Ammon's horn (tissue), 1 donor: ENCODE measurements at places on chromosomes 6 and 20.

- peak; percentile 35 for DNase-seq
Observed at GRCh38 chr6:40550202-40551101, 36.7 kb downstream of the LRFN2 start.

DNA sequence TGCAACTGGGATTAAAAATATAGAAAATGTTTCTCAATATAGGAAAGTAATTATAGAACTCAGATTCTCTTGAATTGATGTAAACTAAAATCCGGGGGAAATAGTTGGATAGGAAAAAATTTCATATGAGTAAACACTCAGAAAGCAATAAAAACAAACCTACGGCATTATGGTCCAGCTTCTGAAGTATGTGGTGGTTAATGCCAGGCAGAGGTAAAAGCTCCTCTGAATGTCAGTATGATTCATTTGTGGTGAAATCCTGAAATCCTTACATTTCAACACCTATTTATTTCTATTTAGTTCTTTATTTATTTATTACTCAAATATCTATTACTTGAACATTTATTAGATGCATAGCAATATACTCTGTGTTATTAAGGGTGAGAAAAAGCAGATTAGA is 145.1 kb downstream of the RIMS1 start:
- no peak for DNase-seq

GRCh38 chr6:551829-552350 is 105.0 kb downstream of the HUS1B start:
- DNase-seq: no peak

- DNase-seq: no peak
Observed at GRCh38 chr6:145332011-145332410, 403.3 kb downstream of the EPM2A start.

DNA sequence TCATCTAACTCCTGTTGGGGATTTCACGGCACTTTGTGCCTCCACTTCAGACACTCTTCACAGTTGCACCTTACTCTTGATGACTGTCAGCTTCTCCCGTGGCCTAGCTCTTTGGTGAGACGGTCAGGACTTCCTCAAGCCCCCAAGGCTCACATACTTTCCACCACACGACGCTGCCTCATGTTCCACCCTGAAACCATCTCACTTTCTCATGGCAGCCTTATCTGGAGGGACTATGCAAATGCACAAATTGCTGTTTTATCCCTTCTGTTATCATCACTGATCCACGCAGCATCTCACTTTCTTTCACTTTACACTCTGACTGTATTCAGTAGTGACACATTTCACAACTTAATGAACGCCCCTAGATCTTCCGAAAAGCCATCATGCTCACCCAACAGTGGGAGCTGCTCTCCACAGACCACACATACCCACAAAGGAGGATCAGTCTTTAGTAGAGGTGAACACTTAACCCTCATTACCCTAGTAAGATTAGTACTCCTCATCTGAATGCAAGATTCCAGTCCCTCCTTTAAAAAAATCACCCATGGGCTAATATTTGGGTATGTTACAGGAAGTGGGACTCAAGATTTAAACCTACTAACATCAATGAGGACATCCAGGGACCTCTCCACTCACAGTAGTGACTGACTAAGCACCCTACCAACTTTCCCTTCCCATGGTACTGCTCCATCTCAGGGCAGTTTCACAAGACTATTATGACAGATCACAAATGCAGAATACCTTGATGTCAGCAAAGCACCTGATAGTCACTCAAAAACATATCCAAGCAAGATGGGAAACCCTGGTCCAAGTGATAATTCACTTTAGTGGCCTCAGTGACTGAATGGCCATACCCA is 35.4 kb downstream of the FYN start:
- DNase-seq: no peak

DNA sequence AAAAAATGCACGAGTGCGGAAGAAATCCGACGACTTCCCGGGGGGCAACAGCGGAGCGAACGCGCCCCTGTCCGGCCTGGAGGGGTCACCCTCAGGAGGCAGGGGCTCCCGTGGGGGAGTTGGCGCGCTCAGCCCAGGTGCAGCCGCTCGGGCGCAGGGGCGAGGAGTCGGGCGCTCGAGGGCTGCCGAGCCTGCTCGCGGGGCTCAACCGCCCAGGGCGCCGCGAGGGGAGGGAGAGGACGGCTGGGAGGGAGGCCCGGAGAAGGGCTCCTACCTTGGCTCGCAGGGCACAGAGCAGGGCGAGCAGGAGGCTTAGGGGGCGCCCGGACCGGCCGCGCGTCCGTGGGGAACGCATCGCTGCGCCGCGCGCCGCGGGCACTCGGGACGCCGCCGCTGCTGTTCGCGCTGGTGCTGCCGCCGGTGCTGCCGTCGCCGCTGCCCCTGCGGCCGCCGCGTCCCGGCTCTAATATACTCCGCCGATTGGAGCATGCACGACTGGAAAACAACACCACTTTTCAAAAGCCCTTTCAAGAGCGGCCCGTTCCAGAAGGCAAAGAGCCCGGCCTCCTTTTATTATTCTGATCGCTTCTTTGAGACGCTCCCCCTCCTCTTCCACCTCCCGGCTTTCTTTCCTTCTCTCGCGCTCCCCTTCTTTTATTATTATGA is 490 bp downstream of the JAG1 start:
- peak; percentile 35 for DNase-seq

DNA sequence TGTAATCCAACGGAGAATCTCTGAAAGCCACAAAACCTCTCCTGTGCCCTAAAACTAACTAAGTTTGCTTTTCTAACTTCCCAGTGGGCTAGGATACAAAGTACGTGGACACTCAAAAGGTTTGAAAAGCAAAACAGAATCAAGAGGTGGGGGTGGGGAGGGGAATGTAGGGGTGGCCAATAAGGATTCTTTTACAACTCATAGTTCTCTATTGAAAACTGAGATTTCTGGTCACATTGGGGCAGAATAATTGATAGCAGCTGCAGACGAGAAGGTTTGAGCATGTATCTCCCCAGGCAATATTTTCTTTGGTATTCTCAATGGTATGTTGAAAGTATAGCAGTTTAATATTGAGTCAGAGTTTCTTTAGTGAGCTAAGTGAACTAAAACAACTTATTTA is 376.7 kb upstream of the CITED2 start:
- DNase-seq: no peak

DNA sequence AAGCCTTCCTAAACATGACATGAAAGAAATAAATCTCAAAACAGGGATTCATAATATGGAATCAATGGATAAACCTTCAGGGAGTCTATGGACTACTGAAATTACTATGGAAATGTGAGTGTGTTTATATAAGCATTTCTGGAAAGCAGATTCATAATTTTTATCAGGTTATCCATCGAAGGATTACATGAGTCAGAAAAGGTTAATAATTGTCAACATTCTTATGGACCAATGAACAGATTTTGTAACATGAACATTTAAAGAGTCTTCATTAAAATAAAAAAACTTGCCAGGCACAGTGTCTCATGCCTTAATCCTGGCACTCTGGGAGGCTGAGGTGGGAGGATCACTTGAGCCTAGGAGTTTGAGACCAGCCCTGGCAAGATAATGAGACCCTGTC is 84.8 kb downstream of the AHI1 start:
- no peak for DNase-seq

DNA sequence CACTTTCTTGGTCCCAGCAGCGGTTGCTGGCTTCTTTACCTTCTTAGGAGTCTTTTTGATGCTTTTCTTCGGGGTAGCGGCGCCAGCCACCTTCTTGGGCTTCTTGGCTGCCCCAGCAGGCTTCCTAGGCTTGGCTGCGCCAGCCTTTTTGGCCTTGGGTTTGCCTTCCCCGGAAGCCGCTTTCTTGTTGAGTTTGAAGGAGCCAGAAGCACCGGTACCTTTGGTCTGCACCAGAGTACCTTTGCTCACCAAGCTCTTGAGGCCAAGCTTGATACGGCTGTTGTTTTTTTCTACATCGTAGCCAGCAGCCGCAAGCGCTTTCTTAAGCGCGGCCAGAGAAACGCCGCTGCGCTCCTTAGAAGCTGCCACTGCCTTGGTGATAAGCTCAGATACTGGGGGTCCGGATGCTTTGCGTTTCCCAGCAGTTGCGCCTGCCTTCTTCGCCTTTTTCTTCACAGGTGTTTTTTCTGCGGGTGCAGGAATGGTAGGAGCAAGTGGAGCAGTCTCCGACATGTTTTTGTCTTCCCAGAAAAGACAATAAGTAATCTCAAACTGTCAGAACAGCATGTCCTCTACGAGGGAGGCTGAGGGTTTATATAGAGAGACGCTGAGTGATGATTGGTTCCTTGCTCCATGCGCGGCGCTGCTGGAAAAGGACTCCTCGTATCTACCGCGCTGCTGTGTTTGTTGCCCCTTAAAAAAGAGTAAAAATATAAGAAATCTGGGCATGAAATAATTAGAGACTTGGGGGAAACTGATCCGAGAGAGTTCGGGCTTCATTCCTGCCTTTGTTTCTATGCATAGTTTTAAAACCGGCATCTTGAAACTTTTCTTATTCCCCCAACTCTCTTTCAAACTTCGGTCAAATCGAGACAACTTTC is 130.3 kb upstream of the BTN3A2 start:
- peak; percentile 73 for DNase-seq

DNA sequence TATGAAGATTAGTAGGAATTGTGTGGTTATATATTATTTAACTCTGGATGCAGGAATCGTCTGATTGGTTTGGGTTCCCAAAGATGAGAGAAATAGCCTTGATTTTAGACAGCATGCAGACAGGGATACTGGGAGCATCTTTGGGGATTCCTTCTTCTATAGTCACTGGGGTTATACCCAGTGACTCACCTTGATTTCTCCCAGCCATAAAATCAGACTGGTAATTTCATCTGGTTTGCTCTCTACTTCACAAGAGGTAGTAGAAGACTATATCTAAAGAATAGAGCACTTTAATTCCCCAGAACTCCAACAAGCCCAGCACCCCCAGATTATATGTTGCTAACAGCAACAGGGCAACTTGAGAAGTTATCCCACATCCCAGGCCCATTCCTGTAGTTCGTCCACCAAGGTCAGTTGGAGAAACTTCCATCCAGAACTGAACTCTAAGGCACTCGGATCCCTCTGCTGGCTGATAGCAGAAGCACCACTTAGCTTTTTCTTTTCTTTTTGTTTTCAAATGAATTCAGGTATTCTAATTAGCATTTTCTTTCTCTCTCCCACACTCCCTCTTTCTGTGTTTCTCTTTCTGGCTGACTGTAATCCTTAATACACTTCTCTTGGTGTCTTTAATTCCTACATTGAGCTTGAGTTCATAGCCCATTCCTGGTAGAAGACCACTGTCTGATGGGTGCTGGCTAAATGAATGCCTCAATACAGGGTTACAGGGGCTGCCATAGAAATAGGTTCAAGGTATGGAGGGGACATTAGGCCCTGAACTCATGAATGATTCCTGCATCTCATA is 20.4 kb upstream of the EFHC1 start:
- DNase-seq: peak; percentile 84

DNA sequence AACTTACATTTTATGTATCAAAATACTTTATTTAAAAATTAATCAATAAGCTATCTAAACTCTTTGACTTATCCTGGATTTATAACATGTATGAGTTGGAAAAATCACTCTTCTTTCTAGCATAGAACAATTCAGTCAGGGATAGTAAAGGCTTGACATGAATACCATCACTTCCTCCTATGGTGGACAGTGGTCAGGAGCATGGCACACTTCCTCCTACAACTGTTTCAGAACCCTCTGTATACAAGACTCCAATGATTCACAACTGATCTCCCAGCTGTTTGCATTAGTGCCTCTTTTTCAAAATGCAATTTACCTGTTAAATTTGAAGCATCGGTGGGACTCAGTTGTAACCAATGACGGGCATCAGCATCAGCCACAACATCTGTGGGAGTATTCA is 129.7 kb downstream of the RALGAPA2 start:
- DNase-seq: no peak

DNA sequence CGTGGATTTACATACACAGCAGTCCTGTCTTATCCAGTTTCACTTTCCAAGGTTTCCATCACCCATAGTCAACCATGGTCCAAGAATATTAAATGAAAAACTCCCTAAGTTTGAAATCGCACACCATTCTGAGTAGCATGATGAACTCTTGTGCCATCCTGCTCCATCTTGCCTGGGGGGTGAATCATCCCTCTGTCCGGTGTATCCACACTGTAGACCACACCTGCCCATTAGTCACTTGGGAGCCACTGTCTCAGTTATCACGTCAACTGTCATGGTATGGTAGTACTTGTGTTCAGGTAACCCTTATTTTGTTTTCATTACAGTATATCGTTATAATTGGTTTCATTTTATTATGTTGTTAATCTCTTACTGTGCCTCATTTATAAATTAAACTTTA is 38.5 kb downstream of the PTGIS start:
- DNase-seq: no peak

DNA sequence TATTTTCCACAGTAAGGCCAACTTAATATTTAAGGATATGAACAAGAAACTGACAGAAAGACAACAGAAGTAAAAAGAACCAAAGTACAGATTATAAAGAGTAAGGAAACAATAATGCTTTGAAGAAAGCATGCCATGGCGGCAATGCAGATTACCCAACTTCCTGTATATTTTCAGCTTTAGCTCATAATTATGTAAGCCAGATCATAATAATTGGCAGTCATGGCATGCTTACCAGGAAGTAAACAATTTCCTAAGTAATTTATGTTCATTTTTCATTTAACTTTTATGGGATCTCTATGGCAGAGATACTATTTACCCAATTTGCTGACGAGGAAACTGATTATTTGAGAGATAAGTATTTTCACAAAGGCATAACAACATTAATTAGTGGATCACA is 988.7 kb downstream of the HACE1 start:
- DNase-seq: no peak

- DNase-seq: no peak
Observed at GRCh38 chr6:139531148-139532115, 157.0 kb upstream of the CITED2 start.

DNA sequence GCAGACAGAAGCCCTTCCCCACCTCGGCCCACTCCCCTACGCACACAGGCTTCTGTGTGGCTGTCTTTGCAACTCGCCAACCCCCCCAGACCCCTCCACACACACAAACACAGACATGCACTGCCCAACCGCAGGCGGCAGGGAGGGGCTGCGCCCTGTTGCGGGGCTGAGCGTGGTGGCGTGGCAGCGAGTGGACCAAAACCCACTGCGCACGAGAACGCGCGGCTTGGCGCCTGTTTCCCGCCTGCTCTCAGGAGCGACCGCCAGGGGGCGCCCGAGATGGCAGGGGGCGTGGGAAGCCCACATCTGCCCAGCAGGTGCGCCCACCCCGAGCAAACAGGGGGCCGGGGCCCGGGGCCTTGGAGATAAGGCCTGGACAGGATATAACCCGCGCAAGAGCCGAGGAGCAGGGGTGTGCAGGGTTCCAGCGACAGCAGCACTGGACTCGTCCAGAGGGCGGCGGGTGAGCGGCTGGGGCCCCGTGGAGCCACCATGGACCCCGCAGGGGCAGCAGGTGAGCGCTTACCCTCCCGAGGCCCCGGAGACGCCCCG is at the start of gene RBPJL:
RBPJL (plus strand) TSS at position 410 of the 552 bp plus-strand sequence; CDS start at position 493, 83 bp downstream.
- no peak for DNase-seq

DNA sequence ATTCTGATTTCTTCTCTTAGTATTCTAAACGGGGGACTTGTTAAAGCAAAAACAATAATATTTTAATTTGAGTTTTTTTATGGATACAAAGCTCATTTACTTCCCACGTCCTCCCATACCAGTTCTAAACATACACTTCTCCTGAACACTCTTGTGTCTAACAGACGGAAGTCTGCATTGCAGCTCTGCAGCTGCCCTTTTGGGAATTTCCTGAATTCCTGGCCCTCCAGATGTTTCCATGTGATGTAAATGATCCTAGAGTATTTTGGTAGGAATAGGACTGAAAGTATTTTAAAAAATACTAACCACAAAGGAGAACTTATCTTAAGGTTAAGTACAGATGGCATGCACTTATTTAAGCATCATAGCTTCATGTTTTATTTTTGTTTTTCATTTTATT is 886.7 kb downstream of the TBC1D32 start:
- no peak for DNase-seq

GRCh38 chr6:17473554-17473953 is 80.2 kb downstream of the CAP2 start:
- peak; percentile 40 for DNase-seq
